ENCODE measurements at places on chromosomes 12 and 14.

DNA sequence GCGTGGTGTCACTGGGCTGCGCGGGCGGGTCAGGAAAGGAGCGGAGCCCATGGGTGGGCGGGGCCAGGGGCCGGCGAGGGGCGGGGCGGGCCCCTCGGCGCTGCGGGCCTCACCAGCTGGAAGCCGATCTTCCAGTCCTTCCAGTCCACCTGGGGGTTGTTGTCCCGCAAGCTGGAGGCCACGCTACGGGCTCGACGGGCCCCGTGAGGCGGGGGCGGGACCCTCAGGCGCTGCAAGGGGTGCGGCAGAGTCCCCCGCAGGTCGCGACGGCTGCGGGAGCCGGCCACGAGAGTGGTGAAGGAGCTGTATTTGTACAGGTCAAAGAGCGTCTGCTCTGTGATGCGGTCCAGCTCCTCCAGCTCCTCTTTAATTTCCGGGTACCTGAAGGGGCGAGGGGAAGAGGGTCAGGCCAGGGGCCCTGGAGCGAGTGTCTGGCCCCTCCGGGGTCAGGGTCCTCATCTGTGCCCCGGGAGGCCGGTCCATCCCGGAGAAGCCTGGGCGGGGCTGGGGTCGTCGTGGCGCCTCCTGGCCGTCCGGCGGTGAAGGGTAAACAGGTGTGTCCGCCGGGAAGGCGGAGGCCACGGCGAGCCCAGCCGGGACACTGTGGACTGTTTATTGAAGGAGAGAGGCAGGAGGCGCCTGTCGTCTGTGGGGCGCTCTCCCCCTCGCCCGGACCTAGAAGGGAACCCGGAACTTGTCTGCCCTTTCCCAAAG lies 11.9 kb downstream of the SCNN1A start:
- DNase-seq, result no peak

- DNase-seq, result no peak
These were observed 509 bp downstream of the PGF start for GRCh38 chr14:74954947-74955228.

DNA sequence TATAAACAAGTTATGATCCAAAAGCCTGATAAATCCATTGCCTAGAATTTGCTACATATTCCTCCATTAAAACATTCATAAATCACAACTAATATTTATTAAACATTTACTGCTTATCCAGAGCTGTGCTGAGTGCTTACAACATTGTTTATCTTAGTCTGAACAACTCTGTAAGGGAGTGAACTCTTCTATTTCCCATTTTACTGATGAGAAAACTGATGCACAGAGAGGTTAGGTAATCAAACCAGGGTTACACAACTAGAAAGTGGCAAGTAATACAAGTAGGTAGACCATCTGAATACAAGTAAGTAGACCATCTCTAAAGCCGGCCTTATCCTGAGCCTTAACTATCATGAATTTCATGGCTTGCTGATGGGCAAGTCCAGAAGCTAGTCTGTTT lies 39.5 kb downstream of the WASHC3 start:
- DNase-seq, result no peak

DNA sequence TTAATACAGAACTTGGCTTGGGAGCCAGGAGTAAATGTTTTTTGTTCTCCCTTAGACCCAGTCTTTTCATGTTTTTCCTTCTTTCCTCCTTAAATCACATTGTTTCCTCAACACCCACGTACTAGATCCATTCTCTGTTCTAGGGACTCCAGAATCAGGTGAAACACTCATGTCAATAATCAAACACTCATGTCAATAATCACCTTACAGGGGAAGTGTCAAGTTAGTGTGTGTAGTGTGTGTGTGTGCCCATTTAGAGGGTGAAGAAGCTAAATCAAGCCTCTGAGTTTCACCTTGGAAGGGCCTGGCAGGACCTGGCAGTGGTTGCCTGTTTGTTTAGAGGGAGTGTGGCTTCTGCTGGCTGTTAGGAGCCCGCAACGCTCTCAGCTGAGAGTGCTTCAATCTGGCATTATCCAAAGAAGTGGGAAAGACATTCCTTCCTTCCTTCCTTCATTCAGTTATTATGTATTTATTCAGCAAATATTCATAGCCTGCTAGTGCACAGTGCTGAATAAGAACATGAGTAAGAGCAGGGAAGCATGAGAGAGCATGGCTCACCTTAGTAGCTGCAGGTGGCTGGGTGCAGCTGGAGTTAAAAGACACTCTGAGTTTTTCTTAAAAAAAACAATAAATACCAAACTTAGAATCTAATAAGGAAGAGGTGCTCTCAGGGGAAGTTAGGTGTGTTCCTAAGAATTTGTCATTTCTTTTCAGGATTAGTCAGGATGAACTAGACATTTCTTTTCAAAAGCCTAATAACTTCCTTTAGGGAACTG lies 17.6 kb upstream of the EID3 start:
- no peak for DNase-seq

DNA sequence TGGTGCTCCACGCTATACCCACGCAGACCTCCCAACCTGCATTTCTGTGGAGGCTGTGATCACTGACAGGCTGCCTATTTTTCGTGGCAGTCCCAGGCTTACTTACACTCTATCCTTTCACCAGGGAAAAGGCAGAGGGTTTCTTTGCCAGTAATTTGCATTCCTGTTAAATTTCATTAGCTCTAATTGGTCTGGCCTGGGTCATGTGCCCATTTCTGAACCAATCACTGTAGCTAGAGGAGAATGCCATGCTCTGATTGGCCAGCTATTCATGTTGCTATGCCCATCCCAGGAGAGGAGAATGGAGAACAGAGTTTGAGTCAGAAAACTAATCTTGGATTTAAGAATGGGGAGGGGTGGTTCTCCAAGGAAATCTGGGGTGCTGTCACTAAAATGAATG lies 43.2 kb upstream of the TUNAR start:
- DNase-seq, result no peak

GRCh38 chr14:65703996-65704395 lies 291.5 kb downstream of the FUT8 start:
- DNase-seq, result no peak

- no peak for DNase-seq
These were observed 256.4 kb upstream of the PWP1 start for GRCh38 chr12:107429006-107429705.

DNA sequence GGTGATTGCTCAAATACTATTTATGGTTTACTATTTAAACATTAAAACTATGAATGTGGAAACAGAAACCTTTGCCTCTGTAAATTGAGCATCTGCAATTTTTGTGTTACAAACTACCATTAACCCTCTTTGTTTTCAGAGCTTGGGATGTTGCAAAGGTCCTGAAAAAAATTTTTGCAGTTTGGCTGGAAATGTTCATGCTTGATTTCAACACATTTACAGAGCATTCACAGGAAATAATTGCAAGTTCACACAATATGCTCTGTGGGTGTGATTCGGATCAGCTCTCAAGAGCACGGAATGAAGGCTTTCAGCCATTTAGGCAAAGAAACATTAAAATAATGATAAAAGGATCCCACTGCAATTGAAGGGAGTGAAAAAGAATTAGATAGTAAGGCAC lies 232.9 kb downstream of the ATP23 start:
- DNase-seq, result no peak

DNA sequence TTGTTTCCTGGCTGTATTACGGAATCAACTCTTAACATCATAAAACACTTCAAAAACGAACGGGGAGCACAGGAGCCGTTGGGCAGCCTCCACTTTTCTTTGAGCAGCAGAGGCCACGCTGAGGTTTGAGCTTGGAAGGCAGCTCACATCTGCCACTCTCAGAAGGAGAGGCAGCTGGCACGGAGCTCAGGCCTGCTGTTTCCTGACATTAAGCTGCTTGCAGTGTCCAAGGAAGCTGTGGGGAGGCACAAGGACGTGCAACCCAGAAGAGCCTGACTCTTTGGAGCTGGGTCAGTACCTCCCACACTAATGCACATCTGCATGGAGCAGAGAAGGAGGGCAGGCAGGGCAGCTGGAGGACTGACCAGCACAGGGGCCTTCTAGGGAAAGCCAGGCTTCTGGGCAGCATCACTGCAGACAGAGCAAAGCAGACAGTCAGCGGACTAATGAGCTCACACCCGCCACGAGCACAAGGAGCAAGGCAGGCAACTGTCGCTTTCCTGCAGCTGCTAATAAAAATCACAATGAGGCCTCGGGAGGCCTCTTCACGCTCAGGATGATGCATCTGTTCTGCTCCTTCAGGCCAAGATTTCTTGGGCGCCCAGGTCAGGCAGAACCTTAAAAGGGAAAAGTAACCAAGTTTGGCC lies 211.1 kb downstream of the GLT1D1 start:
- DNase-seq, result no peak

DNA sequence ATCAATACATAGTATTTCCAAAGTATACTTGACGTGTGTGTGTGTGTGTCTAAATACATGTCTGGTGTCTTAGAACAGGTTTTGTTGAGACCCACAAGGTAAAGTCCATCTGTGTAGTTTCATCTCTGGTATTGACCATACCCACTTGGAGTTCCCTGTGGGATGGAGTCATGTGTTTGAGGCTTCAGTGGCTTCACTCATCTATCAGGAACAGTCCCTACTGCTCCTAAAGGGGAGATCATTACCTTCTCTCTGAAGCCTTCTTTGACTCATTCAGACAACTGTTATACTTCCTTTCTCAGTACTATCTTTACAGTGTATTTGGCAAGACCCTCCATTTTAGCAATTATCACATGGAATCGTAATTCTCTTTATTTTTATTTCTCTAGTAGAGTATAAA lies 14.2 kb downstream of the RAB21 start:
- no peak for DNase-seq

DNA sequence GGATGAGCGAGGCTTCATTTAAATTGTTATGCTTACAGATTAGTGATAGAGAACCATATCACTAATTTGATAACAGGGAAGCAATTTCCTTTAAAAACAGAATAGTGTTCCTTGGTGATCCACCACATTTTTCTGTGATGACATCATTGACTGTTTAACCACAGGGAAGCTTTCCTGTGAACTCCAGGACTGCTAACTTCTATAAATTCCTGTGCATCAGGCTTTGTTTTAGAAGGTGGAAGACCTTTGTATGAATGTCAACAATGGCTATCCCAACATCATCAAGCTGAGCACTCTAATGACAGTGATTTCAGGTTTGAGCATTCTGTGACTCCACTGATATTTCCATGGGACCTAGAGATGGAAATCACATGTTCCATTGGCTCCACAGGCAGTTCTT lies 177.1 kb downstream of the RMST start:
- no peak for DNase-seq

DNA sequence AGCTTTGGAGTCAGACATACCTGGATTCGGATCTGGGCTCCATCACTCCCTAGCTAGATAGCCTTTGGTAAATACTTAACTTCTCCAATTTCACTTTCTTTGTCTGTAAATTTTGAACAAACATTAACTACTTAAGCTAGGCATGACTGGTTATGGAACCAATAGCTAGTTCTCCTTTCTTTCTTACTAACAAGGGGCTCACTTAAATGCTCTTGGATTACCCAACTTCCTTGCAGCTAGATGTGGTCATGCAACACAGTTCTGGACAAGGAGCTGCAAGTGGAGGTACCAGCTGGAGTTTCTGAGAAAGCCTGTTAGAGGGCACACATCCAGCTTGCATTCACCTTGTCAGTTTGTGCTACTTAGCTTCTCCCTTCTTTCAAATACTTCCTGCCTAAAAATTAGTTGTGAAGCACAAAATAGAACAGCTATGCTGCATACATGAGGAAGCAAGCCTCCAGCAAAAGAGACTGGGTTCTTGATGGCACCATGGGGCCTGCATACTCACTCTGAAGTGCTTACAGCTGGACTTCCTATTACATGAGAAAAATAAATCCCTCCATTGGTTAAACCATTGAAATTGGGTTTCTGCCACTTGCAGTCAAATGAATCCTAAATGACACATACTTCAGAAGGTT lies 210.1 kb upstream of the EEA1 start:
- no peak for DNase-seq

- no peak for DNase-seq
These were observed 1238.5 kb downstream of the SLC16A7 start for GRCh38 chr12:60834372-60834771.

- DNase-seq, result peak; percentile 82
These were observed 473.0 kb downstream of the DPF3 start for GRCh38 chr14:72420749-72421474.

DNA sequence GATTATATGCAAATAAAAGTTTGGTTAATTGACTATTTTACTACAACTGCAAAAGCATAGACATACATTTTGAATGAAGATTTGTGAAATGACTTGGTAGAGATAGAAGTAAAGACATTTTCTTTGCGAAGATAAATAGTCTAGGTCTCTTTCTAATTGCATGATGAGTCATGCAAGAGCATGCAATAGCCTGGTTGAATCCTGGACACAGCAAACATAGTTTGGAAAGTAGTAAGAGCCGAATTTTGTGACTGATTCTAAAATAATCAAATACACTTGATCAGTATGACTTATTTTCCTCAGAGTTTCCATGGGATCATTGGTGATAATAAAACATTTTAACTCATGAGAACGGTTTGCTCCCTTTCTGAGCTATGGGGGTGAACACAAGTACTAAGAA lies 27.7 kb upstream of the CAND1 start:
- no peak for DNase-seq

DNA sequence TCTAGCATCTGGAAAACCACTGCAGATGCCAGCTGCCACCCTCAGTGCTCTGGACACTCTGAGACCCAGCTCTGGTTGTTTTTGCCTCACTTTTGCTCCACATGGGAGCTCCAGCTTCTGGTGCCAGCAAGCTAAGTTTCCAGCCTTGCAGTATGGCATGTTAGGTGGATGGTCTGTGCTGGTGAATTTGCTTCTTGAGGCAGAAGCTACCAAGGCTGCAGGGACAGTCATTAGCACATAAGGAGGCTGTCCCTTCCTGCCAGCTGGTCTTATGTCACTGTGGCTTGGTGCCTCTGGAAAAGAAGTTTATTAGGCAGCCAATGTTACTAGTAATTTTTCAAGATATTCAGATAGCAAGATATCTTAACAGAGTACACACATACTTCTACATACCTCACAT lies 64.2 kb upstream of the CSRP2 start:
- no peak for DNase-seq

- DNase-seq, result peak; percentile 91
These were observed 25.0 kb downstream of the GPRC5A start for GRCh38 chr12:12916135-12916944.

- no peak for DNase-seq
These were observed 93.7 kb downstream of the SPTSSA start for GRCh38 chr14:34368115-34368970.

DNA sequence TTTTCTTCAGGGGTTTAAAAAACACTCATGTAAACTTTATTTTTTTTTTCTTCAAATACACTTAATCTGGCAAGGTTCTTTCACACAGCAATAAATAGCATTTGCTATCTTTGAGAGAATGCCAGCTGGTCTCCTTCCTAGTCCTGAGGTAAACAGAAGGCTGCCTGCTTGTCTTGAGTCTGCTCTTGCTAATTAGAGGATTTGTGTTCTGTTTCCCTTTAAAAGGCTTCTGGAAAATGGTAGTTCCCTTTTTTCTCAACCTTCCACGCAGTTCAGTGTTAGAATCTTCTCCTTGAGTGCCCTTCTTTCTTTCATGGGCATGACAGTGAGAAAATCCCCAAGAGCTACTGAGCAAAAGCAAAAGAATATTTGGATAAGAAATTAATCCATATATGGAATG lies 92.3 kb upstream of the DCN start:
- no peak for DNase-seq
